SIG-M5 (cell line): ENCODE measurements at places on chromosomes 2 and 18.

- DNase-seq, result no peak
Measured at GRCh38 chr18:77993188-77993981, 743.7 kb downstream of the GALR1 start.

DNA sequence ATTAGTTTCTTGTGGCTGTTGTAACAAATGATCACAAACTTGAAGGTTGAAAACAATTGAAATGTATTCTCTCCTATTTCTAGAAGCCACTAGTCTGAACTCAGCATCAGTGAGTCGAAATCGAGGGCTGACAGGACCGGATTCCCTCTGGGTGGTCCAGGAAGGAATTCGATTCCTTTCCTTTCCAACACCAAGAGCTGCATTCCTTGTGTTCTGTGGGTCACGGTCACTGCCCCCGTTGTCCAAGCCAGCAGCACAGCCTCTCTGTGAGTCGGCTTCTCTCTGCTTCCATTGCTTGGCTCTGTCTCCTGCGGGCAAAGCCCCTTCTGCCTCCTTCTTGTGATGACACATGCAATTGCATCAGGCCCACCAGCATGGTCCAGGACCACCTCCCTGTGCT is 67.3 kb downstream of the SMIM21 start:
- DNase-seq, result no peak

DNA sequence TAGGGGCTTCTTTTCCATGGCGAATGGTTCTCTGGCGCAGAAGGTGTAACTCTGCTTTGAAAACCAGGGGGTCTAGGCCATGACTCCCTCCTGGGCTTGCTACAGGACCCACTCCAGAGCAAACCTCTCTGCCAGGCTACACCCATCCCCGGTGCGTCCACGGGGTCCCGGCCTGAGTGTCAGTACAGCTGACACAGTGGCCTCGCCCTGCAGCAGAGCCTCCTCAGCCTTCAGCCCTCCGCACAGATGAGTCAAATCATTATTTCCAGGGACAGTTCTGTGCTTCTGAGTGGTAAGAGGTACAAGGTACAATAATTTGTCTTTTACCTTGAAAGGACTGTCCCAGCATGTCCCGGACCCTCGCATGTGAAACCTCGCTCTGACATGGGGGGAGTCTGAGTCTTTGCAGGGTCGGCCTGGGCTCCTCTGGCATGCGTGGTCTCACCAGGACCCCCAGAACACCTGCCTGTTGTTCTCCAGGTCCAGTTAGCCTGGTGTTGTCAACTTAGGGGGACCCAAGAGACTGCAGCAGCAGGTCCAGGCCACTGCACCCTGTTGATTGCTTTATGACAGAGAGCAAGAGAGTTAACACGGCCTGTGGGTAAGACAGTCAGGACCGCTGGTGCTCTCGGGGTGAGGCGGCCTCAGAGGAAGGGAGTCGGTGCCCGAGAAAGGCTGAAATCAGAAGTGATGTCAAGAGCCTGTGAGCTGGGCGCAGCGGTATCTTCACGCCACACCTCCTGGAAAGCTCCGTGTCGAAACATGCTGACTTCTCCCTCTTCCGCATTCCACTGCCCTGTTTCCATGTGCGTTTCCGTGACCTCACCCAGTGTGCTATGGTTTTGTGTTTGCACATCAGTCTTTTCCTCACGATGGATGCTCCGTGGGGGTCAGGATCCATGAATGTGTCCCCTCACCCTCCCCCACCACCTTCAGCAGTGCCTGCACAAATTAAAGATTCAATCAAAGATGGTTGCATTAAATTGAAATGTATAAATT is 340.1 kb downstream of the EIPR1 start:
- DNase-seq, result no peak

DNA sequence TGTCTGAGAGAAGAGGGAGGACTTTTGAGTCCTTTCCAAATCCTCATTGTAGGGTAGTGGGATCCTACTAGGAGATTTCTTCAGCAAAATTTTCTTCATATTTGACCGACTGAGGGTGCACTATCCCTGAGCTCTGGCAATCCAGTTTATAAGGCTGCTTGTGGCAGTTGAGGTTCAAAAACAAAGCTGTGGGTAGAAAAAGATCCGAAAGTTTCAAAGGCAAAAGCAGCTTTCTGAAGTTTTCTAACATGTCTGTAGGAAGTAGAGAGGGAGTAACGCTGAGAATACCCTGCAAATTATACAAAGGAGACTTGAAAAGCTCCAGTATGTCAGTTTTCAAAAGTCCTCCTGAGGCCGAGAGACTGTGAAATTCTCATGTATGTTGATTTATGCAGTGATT is 1039.3 kb upstream of the PIK3C3 start:
- DNase-seq, result no peak

DNA sequence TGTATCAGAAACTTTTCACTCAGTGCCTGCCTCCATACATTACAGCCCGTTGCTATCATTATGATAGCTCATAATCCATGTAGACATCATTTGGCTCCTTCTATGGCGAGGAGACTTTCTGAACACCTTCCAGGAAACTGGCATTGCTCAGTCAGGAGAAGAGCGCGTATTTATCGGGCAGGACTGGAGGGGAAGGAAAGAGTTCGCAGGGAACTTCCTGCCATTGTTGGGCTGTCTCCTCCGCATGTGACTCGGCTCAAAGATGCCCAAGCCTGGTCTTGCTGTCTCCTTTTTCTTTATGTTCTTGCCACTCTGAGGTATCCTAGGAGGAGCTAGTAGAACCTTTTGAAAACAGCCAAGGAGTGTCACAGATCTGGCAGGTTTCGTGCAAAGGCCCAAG is 156.8 kb downstream of the CTIF start:
- DNase-seq, result no peak

DNA sequence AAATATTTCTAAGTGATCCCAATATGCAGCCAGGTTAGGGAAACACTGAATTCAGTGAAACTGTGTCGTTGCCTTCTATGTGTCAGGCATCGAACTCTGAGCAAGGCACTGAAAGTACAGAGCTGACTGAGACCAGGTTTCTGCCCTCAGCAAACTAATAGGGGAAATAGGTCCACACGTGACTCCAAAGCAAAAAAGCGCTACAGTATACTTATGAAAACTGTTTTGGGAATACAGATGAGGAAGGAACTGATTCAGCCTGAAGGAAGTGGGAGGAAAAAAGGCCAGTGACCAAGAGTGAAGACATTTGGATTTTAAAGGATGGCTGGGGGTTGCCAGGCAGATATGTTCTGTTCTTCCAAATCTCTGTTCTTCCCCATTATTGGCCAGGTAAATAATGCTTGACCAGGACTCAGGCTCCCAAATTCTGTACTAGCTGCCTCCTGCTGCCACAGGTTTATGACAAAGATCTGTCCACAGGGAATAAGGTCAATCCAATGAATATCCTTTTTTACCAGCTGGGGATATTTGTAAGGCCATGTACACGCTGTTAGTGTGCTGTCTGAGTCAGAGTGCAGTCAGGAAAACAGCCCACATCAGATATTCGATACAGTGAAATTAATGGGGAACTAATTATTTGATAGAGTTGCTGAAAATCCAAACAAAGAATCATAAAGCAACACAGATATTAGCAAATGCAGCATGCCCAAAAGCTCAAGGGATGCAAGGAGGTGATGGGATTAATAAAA is 24.5 kb upstream of the INPP4A start:
- DNase-seq, result no peak

GRCh38 chr2:233115741-233116140 is 55.6 kb downstream of the INPP5D start:
- no peak for DNase-seq

DNA sequence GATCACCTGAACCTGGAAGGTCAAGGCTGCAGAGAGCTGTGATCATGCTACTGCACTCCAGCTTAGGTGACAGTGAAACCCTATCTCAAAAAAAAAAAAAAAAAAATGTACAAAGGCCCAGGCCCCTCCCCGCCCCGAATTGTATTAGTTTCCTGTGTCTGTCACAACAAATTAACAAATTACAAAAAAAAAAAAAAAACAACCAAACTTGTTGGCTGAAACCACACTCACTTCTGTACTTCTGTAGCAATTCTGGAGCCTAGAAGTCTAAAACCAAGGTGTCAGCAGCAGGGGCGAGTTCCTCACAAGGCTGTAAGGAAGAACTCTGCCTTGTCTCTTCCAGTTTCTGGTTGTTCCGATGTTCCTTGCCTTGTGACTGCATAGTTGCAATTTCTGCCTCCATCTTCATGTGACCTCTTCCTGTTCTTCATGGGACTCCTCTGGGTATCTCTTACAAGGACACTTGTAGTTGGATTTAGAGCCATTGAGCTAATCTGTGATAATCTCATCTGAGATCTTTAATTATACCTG is 100.8 kb upstream of the ZSWIM2 start:
- DNase-seq, result no peak

DNA sequence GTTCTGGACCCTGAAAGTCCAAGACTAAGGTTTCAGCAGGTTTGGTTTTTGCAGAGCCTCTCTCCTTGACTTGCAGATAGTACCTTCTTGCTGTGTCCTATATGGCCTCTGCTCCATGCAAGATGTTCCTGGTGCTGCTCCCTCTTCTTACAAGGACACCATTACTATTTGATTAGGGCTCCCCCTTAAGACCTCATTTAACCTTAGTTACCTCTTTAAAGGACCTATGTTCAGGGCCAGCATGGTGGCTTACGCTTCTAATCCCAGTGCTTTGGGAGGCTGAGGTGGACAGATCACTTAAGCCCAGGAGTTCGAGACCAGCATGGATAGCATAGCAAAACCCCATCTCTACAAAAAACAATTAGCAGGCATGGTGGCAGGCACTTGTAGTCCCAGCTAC is 179.0 kb downstream of the SLC39A10 start:
- no peak for DNase-seq

DNA sequence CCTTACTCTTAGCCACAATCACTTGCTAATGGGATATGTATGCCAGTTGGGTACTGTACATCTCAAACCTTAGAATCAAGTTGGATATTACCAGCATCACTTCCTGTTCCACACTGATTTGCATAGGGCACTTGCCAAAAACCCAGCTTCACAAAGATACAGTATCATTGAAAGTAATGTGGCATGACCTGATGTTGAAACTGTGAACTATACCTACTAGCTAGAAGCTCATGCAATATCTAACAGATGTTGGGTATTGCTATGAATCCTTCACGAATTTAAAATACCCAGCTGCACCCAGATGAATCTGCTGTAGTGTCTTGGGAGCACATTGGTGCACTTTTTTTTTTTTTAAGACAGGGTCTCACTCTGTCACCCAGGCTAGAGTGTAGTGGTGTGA is 6.5 kb upstream of the STAMBP start:
- DNase-seq, result no peak

GRCh38 chr2:85531589-85531988 is 7.4 kb upstream of the MAT2A start:
- no peak for DNase-seq

- DNase-seq, result no peak
Measured at GRCh38 chr2:19321946-19322345, 36.5 kb downstream of the OSR1 start.

- no peak for DNase-seq
Measured at GRCh38 chr2:226911932-226912331, 76.1 kb downstream of the RHBDD1 start.

- no peak for DNase-seq
Measured at GRCh38 chr2:111995148-111995547, 59.9 kb upstream of the TMEM87B start.

- no peak for DNase-seq
Measured at GRCh38 chr2:146661473-146662096, 1183.2 kb upstream of the ACVR2A start.

- no peak for DNase-seq
Measured at GRCh38 chr2:21431078-21431477, 307.3 kb downstream of the TDRD15 start.

GRCh38 chr2:235232449-235233433 is 261.1 kb upstream of the AGAP1 start:
- no peak for DNase-seq

DNA sequence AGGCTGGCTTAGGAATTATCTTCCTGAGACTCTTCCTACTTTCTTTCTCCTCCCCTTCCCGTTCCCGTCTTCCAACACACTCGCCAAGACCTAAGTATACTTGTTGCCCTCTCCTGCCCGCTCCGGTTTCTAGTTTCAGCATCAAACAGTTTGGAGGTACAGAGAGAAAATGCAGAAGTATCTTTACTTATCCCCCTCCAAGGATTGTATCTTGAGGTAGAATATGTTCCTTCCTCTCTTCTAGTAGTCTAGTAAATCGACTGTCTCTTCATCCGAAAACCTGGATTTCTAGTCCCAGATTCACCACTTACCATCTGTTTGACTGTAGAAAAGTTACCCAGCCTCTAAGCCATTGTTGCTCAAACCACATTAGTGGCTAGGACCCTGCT is 755 bp downstream of the EIF4E2 start:
- DNase-seq, result no peak

DNA sequence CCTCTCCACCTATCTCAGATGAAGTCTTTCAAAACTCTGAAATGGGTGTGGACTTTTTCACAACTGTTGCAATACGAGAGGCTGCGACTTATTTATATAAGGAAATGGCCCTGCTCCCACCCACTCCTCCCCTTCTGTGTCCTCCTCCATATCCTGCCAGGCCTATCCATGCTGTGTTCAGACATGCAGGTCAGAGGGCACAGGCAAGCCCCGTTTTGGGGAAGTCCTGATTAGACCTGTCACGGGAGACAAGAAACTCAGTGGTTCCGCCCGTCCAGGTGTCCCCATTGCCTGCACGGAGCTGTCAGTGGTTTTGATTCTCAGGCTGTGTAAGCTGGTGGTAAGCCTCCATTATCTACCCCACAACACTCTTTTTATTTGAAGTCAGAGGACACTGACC is 99.6 kb upstream of the MGAT5 start:
- DNase-seq, result no peak

DNA sequence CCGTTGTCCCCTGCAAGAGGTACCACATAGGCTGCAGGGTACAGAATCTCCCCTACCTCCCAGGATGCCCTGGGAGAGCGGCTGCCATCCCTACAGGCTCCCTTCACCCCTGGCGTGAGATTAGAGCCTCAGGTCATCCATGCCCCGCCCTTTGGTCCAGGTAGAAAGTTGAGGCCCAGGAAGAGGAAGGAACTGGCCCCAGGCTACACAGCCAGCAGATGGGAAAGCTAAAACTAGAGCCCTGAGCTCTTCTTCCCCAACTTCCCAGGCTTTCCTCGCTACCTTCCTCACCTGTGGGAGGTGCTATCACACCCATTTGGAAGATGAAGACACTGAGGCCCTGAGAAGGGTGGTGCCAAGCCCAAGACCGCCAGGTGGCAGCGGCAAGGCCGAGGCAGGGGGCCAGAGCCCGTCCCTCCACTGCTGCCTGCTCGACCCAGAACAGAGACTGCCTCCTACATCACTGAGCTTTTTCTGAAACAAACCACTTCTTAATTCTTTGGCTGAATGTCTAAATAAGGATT is 25.8 kb downstream of the CIB4 start:
- no peak for DNase-seq

DNA sequence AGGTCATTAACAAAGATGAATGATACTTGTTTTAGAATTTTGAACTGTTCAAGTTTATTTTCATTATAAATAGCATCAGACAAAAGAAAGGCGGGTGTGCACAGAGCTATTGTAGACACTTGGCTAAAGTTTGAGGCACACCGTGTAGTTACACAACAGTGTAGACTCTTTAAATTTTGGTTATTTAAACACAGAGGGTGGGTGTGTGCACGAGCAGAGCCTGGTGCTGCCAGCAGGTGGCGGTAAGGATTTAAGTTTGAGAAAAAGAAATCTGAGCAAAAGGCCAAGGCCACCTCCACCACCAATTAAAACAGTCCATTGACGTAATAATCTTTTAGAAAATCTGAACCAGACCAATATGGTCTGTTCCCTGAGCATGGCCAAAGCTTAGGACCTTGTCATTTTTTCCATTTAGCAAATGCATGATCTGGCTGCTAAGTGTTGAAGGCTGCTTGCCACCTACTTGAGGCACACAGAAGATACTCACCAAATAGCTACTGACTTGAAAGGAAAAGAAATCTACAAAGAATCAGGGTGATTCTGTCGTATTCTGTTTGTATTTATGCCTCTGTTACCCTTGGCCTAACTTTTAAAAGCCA is 14.3 kb downstream of the COPS7B start:
- no peak for DNase-seq
